ENCODE measurements at places on chromosomes 2 and 18. TPM values are rescaled to one million over a fixed set of nuclear protein-coding genes. Genes with fewer than 3 reads are reported as not detected.

DNA sequence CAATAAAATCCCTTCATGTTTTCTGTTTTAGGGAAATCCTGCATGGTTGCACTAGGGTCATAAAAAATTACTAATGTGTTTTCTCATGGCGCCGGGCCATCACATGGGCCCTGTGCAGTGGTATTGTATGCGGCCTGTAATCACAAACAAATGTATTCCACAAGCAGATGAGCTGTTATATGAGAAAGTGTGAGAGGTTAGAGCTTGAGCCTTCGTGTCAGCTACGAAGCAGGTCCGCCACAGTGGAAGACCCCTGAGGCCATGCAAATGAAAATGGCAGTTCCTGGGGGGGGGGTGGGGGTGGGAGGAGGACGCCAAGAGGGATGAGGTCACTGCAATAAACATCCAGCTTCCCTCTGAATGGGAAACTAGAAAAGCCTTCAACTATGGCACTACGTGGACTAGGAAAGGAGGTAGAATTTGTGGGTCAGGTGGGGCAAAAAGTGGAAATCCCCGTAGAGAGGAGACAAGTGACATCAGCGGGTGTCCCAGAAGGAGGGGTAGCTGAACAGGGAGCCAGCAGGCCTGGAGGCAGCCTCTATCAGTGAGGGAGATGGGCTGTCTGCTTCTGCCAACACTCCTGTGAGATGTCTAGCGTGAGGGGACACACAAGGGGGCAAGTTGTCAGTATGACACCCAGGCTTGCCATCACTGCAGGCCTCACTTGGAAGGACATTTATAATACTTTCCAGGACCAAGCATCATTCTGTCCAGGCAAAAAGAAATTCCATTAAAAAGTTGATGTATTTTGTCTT is 130.3 kb upstream of the CTAGE1 start:
- no peak for DNase-seq

GRCh38 chr2:130892793-130893785 is 56.4 kb downstream of the ARHGEF4 start:
- DNase-seq: no peak

DNA sequence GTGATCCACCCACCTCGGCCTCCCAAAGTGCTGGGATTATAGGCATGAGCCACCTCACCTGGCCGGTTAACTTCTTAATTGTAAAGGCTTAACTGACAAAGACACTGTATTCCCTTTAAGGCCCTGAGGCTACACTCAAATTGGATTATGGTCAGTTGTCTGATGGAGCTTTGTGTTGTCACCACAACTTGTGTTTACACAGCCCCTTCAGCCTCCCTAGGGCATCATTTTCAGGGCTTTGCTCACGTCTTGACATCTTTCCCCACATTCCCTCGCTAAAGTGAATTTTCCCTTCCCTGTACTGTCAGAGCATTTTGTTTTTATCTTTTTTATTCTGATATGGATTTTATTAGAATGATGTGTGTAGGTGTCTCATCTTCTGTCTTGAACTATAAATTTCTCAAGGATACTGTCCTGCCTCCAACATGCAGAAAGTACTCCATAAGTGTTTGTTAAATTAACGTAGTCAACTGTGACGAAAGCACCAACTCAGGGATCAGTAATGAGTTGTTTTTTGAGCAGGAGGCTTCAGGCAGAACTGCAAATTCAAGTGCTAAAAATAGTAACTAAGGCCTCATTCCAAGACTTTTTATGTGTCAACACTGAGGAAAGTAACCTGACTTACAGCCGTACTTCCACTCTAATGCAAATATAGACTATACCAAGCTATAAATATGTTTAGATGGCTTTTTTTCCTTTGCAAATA is 77.1 kb upstream of the NARS1 start:
- DNase-seq: no peak

DNA sequence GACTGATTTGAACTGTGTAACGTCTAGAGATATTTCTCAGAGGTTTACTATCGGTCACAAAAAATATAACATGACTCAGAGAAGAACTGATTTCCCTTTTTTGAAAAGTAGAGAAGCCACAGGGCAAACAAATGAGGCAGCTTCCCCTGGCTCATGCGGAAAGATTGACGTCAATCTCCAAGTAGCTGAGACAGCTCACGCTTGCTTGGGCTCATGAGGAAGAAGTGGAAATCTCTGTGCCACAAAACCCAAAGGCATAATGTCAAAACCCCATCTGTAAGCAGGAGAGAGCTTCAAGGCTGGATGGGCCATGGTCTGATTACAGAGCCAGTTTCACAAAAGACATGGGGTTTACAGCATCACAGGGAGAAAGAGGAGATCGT is 188.1 kb downstream of the ARL4C start:
- DNase-seq: no peak

DNA sequence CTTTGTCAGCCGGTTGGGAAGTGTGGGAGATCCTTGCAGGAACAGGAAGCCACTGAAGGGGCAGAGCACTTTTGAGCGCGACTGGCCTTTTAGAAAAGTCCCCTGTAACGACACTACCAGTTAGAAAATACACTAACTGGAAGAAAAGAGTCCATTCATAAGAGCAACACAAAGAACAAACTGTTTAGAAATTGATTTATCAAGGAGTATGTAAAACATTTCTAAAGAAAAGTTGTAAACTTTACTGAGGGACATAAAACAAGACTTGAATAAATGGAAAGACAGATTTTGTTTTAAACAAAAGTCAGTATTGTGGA is 29.8 kb upstream of the POMC start:
- no peak for DNase-seq

DNA sequence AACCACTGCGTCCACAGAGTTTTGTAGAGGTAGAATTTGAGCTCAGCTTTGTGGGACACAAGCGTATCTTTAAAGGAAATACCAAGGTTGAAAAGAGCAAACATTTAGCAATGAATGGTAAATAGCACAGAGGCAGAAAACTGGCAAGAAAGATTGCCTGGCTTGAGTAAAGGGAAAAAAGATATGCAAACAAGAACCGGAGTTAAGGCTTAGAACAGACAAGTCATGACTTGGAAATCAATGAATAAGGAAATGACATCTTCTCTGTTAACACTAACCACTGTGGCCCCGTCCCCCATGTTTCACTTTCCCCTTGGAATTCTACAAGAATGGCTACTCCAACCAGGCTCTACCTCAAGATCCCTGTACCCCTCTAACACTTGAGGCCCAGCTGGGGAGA is 3.8 kb downstream of the STAM2 start:
- no peak for DNase-seq

The ZNF514 gene
- total RNA-seq: 7.0 TPM

Data from NCI-H460 (cell line).